Hematopoietic multipotent progenitor cell treated with erythropoietin and hydrocortisone succinate and interleukin-3 and kit ligand, for 17 days (in vitro differentiated cells): ENCODE measurements at places on chromosomes 7 and 10.

DNA sequence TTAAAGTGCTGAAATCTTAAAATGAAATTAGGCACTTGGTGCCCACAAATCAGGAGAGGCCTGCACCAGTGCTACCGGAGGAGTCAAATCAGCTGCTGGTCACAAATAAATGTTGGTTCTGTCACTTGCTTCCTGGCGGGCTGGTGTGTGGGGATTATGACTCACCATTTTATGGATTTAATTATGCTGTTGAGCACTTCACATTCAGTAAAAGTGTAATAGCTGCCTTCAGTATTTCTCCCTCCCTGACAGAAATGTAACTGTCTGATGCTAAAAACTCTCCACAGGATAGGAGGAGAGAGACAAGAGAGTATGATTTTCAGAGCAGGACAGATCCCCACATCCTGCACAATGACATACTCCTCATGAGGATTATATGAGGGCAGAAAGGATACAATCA, 186.0 kb downstream of the JAZF1 start:
- no peak for DNase-seq

DNA sequence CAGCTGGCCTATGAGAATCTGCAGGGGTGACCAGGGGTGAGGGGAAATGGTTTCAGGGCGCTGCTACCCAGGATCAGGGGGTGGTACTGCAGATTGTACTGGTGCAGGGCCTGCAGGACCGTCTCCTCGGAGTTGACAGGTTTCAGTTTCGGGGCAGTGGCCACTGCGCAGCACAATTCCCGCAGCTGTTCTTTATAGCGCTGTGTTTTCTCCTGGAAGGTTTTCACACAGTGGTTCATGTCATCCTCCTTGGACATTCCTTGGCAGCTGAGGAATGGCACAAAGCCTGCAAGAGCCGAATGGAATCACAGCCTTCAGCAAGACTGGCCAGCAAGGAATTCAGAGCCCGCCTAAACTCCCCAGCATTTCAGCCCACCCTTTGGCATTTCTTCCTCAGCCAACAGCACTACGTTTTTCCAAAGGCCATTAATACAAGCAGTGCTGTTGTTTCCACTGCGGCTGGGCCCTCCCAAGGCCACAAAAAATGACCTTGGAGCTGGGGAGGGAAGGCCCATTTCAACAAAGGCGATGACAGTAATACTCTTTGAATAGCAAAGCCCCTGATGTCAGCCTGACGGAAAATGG, 44.9 kb downstream of the PNLIPRP2 start:
- no peak for DNase-seq

GRCh38 chr10:8600192-8600591, 545.7 kb downstream of the GATA3 start:
- no peak for DNase-seq

- DNase-seq: no peak
Observed at GRCh38 chr10:43141421-43141820, 3.2 kb downstream of the CSGALNACT2 start.

GRCh38 chr7:151863386-151864079, 13.4 kb downstream of the PRKAG2 start:
- DNase-seq: no peak

DNA sequence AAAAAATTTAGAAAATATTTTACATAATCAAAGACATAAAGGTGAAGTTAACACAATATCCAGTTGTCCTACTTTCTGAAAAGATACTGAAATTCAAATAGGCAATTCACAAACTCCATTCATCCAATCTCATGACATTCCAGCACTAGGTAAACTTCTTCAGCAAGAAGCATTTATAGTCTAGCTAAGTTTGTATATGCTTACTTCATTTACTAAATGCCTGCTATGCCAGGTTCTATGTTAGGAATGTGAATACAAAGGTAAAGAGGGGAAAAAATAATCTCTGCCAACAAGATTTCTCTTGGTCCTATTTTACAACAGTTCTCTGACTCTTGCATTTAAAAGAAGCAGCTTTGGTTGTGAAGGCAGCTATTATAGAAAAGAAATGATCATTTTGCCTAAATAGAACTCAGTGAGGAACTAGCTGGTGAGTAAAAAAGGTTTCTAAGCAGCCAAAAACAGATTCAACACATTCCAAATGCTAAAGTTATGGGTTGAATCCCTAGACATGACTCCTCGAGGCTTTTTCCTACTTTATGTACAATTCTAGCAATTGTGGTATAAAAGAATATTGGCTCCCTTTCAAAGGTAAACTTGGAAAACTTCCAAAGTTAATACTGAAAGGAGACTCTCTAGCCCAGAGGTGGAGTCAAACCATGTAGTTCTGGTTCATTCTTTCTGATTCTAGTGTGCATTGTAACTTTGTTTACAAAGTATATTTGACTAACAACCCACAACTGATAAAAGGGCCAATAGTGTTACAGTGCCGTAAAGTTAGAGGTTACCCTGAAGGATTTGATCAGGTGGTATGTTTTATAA, 30.9 kb upstream of the KLHL7 start:
- no peak for DNase-seq

- no peak for DNase-seq
Observed at GRCh38 chr7:1298051-1298930, 65.6 kb downstream of the UNCX start.

DNA sequence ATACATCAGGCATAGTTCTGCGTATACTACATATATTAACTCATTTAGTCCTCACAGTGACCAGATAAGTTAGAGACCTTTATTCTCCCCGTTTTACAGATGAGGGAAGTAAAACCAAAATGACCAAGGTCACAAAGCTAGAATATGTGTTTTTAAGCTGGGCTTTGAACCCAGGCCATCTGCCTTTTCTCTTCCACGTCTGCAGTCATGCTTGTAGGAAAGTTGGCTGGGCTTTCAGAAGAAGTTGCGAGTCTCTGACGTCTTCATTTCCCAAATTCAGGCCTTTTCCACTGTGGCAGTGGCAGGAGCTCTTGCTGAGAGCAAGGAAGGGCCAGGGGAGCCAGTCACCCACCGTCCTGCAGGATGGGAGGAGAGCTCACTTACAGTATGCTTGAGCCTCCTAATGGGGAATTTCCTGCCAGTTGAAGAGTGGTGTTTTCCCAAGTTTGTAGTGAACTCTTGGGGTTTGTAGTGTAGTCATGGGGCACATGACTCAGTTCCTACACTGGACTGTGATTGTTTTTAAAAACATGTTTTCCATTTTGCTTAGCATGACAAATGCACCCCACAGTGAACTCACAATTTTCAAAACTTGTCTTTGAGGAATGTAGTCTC, 34.2 kb downstream of the CYP17A1 start:
- no peak for DNase-seq

DNA sequence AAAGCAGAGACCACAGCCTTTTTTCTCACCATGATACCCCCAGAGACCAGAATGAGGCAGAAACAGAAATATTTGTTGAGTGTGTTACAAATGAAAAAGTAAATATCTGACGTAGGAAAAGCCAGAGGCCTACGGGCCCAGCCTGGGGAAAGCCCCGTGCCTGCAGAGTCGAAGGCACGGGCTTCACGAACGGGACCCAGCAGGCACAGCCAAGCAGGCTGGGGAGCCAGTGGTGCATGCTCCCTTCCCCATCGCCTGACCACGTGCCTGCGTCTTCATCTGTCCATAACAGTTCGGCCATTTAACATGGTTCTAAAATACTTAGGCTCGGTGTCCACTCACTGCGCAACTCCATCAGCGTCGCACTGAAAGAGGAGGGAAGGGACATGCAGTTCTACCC, 50.8 kb downstream of the SLIT1 start:
- DNase-seq: no peak

GRCh38 chr7:1054438-1054837, 10.1 kb downstream of the GPR146 start:
- DNase-seq: no peak

- no peak for DNase-seq
Observed at GRCh38 chr10:125466685-125467084, 216.3 kb downstream of the TEX36 start.

DNA sequence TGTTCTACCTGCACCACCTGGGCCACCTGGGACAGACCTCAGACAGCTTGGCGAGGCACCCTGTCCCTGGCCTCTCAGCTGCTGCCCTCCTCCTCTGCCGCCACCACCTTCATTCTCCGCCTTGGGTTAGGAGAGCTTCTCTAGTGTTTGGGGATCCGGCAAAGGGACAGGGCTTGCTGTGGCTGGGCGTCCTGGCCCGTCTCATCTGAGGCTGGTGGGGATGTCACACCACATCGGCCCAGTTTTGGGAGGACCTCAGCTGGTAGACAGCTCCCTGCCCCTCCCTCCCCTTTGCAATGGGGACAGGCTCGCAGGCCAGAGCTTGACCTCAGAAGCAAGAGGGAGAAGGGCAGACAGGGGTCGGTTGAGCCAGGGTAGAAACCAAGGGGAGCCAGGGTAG, 26.4 kb downstream of the SPOCK2 start:
- DNase-seq: no peak

DNA sequence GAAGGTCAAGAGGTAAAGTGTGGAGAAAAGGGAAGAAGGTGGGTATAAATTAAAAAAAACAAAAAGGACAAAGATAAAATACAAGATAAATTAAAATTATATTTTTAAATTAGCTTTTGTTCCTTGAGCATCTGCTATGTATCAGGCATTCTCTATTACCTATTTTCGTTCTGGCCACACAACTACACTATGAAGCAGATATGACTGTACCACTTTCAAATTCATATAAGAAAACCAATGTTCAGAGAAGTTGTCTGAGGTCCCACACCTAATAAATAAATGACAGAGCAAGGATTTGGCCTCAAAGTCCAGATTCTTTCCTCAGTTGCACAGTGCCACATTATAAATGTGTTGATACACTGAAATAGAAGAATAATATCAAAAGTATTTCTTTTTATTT, 103.8 kb upstream of the PCDH15 start:
- no peak for DNase-seq

- no peak for DNase-seq
Observed at GRCh38 chr10:91294134-91294906, 73.9 kb downstream of the PCGF5 start.

DNA sequence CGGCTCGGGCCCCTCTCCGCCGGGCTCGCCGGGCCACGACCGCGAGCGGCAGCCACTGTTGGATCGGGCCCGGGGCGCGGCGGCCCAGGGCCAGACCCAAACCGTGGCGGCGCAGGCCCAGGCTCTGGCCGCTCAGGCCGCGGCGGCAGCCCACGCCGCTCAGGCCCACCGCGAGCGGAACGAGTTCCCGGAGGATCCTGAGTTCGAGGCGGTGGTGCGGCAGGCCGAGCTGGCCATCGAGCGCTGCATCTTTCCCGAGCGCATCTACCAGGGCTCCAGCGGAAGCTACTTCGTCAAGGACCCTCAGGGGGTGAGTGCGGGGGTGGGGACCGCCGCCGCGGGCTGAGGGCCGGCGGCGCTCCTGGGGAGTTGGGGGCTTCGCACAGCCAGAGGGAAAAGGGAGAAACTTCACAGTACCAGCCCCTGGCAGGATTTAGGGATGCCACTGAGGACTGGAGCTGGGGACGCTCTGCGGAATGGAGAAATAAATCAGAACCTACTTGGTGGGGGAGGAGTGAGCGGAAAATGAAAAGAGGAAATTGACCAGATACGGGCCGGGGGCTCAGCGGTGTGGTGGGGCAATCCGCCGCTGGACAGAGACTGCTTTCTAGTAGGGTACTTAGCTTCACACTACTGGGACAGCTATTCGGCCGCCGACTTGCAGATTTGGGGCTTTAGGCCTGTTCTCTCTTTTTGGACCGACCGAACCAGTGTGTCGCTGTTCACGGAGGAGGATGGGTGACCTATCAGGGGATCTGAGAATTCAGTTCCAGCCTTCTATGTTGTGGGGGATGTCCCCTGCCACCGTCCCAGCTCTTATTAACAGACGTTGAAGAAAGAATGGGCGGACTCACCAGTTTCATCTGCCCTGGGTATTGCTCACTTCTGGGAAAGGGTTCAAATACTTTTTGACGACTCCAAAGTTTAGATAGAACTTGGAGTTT, 669 bp downstream of the PI4K2A start:
- DNase-seq: peak; percentile 68

DNA sequence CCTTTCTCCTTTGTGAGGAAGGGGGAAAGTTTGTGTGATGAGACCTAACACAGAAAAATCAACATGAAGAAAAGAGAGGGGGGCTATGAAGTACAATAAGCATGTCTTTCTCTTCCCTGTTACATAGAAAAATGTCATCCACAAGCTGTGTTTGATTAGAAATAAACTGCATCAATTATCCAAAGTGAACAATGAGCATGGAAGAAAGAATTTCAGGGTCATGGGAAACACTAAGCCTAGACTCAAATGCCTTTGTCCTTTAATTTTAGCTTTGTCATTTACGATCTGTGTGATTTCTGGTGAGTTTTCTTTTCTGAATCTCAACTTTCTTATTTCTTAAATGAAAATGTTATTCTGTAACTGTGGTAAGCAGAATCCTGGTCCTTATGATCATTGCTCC, 121.0 kb downstream of the GNAI1 start:
- no peak for DNase-seq

GRCh38 chr7:44368455-44368854, 43.1 kb upstream of the CAMK2B start:
- no peak for DNase-seq
